ENCODE measurements at places on chromosomes 3 and 15.

DNA sequence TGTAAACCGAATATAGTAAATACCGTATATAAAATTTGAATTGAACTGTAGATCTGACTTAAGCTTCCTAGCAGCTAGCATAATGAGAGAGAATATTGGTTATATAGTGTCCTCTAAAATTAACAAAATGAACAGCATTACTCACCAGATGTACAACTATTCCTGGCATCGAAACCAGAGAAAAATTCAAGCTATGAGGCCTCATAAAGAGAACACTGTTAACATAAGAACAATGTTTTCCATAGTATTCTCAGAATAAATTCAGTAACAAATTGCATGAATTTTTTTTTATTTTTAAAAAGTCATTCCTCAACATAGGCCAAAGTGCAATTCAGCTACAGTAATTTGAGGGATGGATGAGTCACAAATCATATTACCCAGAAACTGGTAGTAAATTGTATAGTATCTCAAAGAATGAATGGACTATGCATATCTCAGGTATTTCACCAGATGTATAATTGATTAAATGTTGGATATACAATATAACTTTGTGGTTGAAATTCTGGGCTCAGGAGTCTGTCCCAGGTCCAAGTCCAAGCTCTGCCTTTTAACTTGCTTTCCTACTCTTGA is 5.0 kb downstream of the TMEM207 start:
- no peak for DNase-seq

DNA sequence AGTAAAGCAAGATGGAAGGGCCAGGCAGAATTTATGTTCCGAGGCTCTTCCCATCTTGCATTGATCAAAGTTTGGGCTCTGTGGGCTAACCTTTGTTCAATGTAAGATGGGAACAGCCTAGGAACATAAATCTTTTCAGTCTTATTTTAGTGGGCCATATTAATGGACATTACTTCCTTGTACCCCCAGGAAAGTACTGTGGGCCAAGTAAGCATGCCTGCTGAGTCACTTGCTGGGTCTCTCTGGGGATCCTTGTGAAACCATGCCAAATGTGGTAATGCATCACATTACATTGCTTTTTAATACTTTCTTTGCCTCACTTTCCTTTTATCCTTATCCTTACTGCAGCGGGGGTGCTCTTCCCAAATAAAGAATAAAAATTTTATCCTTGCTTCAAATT is 349.5 kb upstream of the POU1F1 start:
- DNase-seq: no peak

GRCh38 chr15:40096094-40096891 is 12.4 kb downstream of the BMF start:
- DNase-seq: no peak

- DNase-seq: no peak
Measured at GRCh38 chr15:100861511-100861991, 18.1 kb upstream of the ALDH1A3 start.

- peak; percentile 81 for DNase-seq
Measured at GRCh38 chr15:100918034-100918689, 995 bp upstream of the LRRK1 start.

DNA sequence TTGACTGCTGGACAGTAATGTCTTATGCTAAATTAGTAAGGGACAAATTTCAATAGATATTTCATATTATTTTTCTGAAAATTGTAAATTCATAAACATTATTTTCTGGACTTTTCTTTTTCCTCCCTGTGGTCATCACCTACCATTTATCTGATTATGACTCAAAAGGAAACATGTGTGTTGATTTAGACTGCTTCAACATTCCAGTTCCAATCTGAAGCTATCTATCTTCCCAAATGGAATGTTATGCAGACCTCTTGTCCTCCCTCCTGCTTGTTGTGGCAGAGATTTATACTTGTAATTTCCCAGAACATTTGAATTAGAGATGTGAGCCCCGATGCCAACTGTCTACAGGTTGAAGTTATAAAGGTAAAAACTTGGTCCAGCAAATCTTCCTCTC is 803.4 kb downstream of the TUSC7 start:
- no peak for DNase-seq

- no peak for DNase-seq
Measured at GRCh38 chr15:69600556-69601085, 148.0 kb downstream of the RPLP1 start.

Measured in WERI-Rb-1 (cell line).